Heart left ventricle (tissue), 16 donors: ENCODE measurements at places on chromosomes 2 and 18. TPM values are rescaled to one million over a fixed set of nuclear protein-coding genes. Genes with fewer than 3 reads are reported as not detected.

Gene DSG4
- not detected for total RNA-seq

DNA sequence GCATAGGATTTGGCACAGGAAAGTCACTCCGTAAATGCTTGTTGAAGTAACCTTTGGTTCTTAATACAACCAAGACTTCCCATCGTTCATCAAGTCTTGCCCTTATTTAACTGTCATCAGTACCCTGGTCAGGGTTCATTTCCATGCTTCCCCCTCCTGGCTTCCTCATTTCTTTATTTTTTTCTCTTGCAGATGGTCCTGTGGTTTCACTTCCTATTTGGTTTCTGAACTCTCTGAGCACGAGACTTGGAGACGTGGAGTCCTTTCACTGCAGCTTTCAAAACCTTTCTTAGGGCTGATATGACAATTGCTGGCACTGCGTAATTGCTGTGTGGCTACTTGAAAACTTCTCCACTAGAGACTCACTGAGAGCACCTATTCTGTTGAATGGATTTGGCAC, 59.9 kb upstream of the PID1 start:
- DNase-seq: no peak

Gene VIL1
- total RNA-seq: not detected

Gene C18orf54
- total RNA-seq: 0.52 TPM

DNA sequence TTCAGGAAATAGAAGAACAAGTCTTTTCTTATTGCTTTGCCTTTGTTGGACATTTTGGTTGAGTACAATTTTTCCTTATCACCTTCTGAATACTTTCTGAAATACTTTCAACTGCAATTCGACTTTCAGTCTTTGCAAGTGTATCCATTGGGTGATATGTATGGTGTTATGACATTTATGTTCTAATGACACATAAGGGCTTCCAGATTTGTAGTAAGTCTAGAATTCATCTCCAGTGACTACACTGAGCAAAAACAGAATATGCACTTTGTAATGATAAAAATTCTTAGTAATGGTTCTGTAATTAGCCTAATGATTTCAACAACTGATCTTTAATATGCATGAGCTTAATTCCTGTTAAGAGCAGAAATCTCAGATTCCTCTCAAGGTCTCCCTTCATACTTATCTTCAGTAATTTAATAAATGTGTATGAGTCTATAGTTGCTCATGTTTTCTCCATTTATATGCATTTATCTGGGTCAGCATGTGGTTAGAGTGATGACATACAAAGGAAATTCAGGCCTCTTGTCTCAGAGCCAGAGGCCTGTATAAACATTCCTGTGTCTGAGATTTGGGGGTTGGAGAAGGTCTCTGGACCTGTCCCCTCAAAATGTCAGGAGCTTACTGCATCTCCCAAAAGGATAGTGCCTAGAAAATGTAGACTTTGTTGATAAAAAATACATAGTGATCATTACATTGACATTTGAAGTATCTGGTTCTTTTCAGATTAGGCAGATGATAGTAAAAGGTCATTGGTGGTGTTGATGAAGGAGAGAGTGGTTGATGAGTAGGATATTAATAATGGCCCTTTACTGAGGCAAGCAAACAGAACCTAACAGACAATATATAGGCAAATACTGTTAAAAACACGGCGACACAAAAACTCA, 114.9 kb downstream of the QPCT start:
- DNase-seq: no peak

GRCh38 chr2:40270372-40270771, 181.5 kb downstream of the SLC8A1 start:
- DNase-seq: no peak

Gene OBSL1
- 178 TPM for total RNA-seq

Gene FAM110C
- 4.2 TPM for total RNA-seq

DNA sequence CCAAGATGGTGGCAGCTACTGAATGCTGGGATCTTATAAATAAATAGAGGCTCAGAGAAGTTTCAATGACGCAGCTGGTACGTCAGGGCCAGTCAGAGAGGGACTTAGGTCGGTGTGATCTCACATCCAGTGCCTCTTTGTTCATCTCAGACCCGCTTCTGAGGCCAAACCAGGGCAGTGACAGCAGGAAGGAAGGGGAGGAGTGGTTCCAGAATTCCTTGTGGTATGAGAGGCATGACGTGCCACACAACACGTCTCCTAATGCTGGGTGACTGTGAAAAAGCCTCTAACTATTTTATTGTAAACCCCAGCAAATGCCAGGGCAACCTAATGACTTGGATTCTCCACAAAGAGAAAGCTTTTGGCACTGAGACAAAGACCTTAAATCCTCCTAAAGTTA, 423.3 kb downstream of the LPIN1 start:
- DNase-seq: peak; percentile 63

DNA sequence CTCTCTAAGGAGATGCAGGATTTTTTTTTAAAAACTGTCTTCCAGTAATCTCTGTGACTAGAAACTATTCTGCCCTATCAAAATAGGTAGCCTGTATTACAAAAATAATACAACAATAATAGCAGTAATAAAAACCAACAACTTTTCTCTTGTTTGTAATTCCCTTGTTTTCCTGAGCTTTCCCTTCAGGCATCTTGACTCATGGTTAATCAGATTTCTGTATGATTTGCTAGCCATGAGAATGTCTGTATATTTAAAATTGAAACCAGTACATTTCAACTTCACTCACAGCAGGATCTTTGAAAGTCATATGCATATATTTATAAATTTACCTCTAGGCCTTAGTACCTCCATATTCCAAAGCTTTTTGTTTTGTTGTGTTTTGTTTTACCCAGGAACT, 38.2 kb downstream of the SLC4A10 start:
- DNase-seq: no peak

GRCh38 chr18:68847219-68847837, 49.4 kb downstream of the CCDC102B start:
- no peak for DNase-seq

DNA sequence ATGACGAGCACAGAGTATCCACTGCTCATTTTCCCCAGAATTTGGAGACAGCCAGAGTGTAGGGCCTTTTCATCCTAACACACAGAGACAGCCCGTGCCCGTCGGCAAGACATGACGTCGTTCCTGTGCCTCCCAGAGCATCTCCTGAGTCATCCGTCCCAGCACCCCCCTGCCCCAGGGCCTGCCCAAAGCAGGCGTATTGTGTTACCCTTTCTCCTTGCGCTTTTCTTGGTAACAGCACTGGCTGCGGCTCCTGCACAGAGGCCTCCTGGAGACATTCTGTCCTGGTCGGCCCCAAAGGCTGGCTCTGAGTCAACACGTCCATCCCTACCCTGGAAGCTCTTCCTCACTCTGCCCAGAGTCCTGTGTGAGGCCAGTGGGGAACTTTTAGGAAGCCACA, 217.1 kb downstream of the KLHL29 start:
- DNase-seq: no peak

- DNase-seq: no peak
These were observed 80.4 kb downstream of the ARMC9 start for GRCh38 chr2:231278868-231279267.

DNA sequence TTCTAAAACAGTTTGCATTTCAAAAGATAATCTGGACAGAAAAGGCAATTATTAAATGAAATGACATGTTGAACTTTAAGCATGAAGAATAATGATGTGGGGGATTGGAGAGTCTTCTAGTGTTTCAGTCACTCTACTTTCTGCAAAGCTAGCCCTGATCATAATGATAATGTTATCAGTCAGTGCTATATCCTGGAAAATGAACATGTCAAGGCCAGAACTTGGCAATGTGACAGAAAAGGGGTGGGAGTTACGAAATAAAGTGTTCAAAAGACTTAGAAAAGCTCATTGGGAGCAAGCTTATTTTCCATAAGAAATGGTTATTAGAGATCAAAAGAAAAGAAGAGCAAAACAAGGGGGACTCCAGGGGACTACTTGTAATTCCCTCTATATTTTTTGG, 288.5 kb upstream of the SLC8A1 start:
- no peak for DNase-seq

Gene LRATD1
- 2.8 TPM for total RNA-seq

- DNase-seq: no peak
These were observed 4.2 kb downstream of the CNDP2 start for GRCh38 chr18:74500372-74500771.

Gene DSC2
- 28.2 TPM for total RNA-seq

Gene BCL11A
- 19.3 TPM for total RNA-seq

- no peak for DNase-seq
These were observed 262.6 kb downstream of the DCDC2C start for GRCh38 chr2:3965953-3966352.

GRCh38 chr2:26058390-26058789, 24.5 kb downstream of the RAB10 start:
- no peak for DNase-seq

DNA sequence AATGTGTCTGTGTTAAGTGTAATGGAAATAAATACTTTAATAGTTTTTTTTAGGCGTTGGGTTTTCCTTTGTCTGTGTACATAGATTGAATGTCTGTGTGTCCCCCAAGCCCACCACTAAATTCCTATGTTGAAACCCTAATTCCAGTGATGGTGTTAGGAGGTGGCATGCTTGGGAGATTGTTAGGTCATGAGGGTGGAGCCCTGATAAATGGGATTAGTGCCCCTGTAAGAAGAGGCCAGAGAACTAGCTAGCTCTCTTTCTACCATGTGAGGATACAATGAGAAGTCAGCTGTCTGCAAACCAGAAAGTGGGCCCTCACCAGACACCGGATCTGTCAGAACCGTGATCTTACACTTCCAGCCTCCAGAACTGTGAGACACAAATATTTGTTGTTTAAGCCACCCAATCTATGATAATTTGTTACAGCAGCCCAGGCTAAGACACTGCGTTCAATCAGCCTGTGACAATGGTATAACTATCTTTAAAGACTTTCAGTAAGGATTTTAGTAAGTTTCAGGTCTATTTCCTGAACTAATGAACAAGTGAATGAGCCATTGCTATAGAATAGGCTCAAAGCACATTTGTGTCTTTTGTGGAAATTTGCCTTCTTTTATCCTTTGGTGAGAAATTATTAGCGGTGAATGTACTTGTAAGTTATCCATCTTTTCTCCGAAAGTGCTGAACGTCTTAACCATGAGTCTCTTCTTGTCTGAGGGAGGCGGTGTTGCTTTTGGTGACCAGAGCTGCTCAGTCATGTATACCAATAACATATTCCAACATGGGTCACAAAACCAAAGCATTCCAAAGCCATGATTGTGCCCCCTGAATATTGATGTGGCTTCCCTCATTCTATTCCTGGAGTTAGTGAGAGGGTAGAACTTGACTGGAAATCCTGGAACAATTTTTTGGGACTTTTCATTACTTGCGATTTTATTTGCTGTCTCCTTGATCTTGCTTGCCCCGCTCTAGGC, 29.6 kb upstream of the IL1R1 start:
- DNase-seq: no peak

Gene CNDP1
- not detected for total RNA-seq

DNA sequence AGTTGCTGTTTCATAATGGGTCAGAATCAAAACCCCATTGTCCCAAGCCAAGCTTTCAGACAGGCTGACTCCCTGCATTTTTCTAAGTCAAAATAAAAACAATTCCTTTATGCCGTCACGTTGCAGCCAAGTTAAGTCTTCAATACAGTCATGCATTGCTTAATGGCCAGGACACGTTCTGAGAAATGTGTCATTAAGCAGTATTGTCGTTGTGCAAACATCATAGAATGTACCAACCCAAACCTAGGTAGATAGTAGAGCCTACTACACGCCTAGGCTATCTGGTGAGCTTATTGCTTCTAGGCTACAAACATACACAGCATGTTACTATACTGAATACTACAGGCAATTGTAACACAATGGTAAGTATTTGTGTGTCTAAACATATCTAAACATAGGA, 160.4 kb upstream of the FOSL2 start:
- no peak for DNase-seq

DNA sequence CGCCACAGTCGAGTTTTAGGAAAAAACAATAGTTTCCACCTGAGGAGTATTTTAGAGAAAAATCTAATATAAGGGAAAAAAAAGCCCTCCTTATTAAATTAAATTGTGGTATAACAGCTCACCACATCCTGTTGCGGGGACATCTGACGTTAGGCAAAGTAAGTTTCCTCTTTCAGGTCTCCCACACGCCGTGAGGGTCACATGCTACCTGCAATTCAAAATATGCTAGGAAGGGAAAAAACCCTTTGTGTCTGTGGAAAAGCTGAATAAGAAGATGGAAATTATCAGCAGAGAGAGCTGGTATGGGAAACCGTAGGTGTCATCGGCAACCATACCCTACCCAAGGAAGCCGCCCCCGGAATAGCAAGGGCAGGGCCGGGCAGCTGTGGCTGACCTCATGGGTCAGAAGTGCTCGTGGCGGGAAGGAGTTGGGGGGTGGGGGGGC, 128.0 kb downstream of the NFATC1 start:
- peak; percentile 2 for DNase-seq

DNA sequence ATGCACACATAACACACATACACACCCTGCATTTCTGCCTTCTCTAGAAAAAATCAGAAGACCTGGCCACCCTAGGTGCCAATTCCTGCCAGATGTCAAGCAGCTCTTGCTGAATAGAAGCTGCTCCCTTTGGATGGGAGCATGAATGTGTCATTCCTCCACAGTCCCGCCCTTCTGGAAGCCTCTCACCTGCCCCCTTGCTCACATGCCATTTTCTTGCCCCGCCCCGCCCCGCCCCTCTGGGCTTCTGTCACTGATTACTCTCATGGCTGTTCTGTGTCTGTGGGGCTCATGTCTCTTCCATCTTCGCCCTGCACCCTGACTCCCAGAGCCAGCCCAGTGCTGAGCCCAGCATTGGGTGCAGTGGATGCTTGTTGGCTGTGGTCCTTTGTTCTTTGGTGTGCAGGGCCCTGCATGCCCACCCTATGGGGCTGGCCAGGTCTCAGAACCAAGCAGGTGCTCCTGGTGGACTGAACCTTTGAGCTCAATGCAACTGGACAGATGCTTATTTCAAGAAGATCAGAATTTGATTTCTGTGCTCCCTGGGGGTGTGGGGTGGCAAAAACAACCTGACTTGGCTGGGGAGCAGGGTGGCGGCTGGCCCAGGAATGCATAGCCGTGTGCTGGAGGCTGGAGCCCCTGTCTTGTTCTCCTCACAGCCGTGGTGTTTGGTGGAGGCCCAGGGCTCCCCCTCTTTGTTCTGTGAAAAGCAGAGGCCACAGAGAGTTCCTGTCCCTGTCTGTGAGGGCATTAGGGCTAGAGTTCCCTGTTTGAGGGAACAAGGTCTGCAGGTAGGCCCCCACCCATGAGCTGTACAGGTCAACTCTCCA, 140.6 kb upstream of the GLI2 start:
- no peak for DNase-seq

GRCh38 chr2:46290078-46290477, 7.1 kb upstream of the EPAS1 start:
- DNase-seq: no peak

DNA sequence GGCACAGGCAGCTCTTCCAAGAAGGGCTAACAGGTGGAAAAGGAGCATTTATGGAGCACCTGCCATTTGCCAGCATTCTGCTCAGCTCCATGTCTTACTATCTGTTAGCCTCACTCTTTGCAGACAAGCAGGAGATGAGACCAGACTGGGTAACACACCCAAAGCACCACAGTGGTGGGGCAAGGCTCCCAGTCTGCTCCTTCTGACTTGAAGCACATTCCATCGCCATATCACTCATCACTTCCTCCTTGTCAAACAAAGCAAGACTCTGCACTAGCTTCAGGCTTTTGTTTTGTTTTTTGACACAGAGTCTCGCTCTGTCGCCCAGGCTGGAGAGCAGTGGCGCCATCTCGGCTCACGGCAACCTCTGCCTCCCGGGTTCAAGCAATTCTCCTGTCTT, 182.8 kb downstream of the MGAT5 start:
- no peak for DNase-seq
